ENCODE measurements at places on chromosomes 2 and 18.

DNA sequence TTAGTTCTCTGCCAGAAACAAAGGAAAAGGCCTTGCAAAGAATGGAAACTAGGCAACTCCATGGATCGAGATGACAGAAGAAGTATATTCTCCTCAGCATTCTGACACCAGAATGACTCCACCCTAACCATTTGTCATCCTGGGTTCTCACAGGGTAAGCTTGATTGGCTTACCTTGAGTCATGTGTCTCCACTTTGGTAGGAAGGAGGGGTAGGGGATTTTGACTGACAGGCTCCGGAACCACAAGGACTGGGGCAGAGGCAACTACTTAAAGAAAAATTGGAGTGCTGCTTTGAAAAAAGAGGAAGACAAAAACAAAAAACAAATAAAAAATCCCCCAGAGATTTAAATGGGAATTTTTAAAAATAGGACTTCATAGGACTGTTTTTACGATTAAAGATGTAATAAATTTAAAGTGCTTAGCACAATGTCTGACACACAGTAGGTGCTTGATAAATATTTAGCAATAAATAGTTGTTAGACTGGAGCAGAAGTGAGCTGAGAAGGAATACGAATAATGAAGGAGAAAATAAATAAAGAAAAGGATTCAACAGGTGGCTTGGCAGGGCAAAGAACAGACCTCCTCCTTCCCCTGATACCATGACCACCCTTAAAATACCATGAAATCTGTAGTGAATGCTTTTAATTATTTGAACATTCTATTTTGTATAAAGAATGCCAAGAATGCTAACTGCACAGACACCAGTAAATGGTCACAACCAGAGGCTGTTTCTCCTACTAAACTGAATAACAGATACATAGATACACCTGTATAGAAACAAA, 230.2 kb downstream of the CDCA7 start:
- no peak for DNase-seq

- no peak for DNase-seq
These were observed 178.5 kb downstream of the HDAC4 start for GRCh38 chr2:239222312-239222660.

- DNase-seq, result no peak
These were observed 87.2 kb upstream of the ATP8B1 start for GRCh38 chr18:57890266-57890665.

- DNase-seq, result peak; percentile 92
These were observed at the start of the genes BCS1L and ZNF142 for GRCh38 chr2:218659258-218659987. TSS of gene BCS1L (plus strand) at chr2:218659683. CDS start at chr2:218660988, 1,305 bp downstream. TSS of gene ZNF142 (minus strand) at chr2:218659623. CDS start at chr2:218656429, 3,194 bp downstream.

DNA sequence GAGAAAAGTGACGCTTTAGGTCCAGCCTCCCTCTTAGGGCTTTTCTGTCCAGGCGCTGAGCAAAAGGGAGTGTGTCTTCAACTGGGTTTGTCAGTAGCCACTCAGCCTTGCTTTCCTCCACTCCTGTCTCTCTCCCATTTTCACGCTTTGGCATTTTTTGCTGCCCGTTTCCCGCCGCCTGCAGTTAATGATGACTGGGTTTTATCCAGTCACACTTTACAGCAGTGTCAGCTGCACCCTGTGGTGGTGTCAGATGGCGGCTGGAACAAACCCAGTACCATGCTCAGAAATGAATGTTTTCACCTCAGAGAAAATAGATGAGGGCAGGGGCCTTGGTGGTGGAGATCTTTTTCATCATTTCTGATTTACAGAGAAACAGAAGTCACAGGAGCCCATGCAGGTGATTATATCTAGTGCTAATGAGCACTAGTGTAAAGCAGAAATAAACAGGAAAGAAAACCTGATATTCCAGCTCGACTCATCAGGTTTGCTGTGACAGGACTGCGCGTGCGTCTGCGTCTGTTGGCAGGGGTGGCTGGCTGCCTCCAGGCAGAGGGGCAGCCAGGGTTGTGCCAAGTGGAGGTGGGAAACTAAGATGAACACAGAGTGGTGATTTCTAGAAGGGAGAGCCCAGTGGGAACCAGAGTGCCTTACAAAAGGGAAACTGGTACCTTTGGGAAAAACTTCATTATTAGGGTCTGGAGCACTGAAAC, 139.9 kb downstream of the TANC1 start:
- no peak for DNase-seq

DNA sequence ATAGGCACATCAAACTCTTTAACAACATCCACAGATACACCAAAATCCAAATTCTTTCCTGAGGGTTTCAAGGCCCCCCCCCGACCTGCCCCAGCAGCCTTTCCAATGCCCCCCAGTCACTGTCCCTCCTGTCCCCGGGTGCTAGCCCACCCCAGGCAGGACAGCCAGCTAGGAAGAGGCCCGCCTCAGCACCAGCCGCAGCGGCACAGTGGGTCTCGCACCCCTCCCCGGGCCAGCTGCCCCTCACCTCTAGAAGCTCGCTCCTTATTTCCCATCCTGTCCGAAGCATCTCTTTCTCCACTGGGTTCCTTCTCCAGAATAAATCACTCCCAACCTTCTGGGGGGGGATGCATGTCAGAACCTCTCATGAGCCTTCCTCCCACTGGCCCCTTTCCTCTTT, 69.4 kb downstream of the FBXO15 start:
- DNase-seq, result no peak

GRCh38 chr2:190979906-190980629, 33.9 kb downstream of the STAT1 start:
- peak; percentile 69 for DNase-seq

DNA sequence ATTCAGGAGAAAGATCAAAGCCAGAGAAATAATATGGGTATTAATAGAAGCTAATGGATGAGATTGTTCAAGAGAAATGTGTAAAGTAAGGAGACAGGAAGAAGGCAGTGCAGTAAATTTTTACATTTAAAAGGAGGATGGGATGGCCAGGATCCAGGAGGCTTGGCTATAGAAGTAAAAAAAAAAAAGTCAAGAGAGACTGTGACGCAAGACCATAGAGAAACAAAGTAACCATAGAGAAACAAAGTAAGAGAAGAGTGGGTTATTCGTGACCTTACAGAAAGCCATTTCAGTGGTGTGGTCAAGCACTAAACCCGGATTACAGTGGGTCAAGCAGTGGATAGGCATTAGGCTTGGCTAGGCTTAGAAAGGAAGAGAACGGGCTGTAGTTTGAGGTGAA, 10.5 kb upstream of the FAM171B start:
- no peak for DNase-seq

DNA sequence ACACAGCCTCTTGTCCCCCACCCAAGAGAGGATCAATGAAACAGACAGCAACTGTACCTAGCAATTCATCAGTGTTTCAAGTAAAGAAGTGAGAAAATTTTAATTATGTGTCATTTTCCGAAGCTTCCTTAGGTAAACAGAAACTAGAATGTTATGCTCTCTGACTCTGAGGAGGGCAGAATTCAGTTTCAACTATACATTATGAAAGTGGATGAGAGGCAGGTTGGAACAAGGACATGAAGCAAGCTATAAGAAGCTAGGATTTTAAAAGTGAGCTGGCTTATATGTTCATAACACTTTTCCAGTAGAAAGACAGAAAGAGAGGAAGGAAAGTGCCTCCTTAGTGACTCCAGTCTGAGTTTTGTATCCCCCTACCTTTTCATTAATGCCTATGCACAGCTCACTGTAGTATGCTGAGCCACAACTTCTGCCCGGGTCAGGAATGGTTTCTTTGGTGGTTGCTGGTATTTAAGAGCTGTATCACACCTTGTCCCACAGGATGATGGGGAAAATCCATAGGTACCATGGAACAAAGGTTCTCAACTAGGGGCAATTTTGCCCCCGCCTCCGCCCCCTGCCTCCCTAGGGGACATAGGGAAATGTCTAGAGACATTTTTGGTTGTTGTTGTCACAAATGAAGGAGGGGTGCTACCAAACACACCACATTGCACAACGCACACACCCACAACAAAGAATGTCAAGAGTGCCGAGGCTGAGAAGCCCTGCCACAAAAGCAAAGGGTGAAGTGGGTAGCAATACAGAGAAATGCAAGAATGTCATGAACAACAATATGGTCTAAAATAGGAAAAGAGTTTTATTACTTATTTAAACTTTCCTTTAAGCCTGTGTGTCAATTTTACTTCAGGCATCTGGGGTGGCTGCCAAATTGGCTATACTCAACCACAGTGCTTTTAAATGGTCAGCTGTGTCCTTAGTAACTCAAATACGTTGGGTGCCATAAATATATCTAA, 161.0 kb upstream of the ZFP36L2 start:
- DNase-seq, result no peak

- DNase-seq, result no peak
These were observed 1.5 kb downstream of the CAB39 start for GRCh38 chr2:230714136-230714480.

DNA sequence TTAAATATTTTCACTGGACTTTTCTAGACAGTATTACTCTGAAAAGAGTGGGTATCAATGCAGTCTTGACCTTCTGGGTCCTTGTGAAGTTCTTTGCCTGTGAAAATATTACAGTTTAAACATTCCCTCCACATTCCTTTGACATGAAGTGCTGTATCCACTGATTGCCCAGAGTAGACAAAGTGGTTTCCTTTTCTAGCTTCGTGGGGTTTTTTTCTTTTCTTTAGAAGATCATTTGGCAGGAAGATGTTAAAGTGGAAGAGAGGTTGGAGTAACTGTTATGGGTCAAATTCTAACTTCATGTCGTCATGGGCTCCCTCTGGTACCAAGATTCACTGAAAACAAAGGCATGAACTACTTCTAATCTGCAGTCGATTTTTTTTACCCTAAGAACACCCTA, 496.9 kb downstream of the EPHA4 start:
- DNase-seq, result no peak
